ENCODE measurements at places on chromosomes 5 and 9.

DNA sequence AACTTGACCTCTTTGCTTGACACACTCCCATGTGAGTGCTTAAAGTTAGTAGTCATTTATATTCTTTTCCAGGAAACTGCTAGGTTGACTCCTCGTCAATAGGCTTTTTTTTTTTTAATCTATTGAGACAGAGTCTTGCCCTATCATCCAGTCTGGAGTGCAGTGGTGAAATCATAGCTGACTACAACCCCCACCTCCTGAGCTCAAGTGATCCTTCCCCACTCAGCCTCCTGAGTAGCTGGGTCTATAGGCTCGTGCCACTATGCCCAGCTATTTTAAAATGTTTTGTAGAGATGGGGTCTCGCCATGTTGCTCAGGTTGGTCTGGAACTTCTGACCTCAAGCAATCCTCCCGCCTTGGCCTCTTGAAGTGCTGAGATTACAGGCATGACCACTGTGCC lies 34.9 kb downstream of the DMRT1 start:
- DNase-seq, result no peak
- no peak overlapping the region for H3K4me3 ChIP-seq
- H3K27me3 ChIP-seq, result no peaks in the 10 kb centered on the region
- no peaks in the 10 kb centered on the region for H3K36me3 ChIP-seq

DNA sequence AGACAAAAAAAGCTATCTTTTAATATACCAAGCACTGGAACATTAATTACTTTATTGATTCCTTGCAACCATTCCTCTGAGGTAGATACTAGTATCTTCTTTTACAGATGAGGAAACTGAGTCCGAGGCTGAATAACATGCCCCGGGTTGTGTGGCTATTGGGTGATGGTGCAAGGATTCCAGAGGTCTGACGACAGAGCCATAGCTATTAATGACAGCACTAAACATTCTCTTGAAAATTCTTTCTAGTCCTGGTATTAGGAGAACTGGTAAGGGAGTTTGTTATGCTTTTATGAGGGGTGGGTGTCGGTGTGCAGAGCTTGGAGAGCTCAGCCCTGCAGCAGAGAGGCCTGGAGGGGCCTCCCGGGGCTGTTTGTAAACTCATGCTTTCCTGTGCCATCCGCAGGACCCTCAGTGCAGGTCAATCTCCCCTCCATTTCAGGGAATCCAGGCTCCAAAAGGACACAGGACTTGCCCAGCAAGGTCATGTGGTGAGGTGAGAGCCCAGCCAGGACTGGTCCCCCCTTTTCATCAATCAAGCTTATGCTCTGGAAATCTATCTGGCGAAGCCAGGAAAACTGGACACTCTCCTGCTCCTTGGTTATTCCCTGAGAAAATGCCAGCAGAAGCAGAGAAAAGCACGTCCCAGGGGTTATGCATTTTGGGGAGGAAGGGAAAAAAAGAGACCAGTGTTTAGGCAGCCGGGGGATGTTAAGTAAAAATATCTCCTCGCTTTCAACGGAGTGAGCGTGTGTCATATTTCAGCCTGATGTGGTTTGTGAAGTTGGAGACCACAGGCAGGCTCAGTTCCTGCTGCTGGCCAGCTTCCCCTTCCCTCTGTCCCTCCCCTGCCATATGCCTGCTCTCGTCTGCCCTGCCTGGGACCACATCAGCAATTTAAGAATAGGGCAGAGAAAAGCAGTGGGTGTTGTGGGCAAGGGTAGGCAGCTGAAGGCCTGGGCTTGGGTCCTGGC lies 3.7 kb downstream of the GSN start:
- peaks cover 5% of the 10 kb centered on the region for H3K27me3 ChIP-seq
- DNase-seq, result no peak
- H3K27ac ChIP-seq, result no peak overlapping the region
- no peaks in the 10 kb centered on the region for H3K36me3 ChIP-seq
- no peak overlapping the region for H3K4me3 ChIP-seq

GRCh38 chr9:133686642-133687575 lies 50.7 kb downstream of the DBH start:
- H3K27ac ChIP-seq, result no peak overlapping the region
- no peaks in the 10 kb centered on the region for H3K27me3 ChIP-seq
- peaks cover 38% of the 10 kb centered on the region for H3K4me1 ChIP-seq
- no peak for DNase-seq

DNA sequence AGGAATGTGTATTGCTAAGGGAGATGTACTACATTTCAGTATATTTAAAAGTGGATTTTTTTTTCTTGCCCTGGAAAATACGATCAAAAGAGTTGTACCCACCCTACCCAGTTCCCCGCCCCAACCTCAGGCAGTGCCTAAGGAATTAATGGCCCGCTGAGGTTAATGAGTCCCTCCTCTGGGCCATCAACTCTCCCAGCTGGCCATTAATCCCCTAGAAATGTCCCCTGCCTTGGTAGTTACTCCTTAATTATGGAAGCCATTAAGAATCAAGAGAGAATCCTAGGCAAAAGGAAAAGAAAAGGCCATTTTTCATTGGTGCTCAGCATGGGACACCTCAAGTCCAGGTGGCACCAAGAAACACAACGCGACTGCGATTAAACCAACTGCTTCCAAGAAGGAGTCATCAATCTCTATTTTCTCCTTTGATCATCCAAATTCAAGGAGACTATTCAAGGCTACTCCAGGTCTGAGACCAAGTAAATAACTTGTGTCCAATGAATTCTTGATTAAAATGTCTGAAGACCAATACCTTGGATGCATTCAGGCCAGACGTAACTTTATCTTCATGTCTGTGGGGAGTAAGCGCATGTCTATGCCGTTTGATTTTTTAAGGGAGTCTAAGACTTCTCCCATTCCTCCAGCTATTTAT lies 1962.2 kb upstream of the WWC1 start:
- H3K27me3 ChIP-seq, result no peaks in the 10 kb centered on the region
- no peaks in the 10 kb centered on the region for H3K36me3 ChIP-seq
- H3K27ac ChIP-seq, result no peak overlapping the region
- no peak for DNase-seq

GRCh38 chr9:136784249-136784996 lies 6.7 kb upstream of the TMEM141 start:
- DNase-seq, result no peak
- peak overlapping the region; percentile 9 for H3K27ac ChIP-seq
- H3K4me3 ChIP-seq, result no peak overlapping the region
- no peaks in the 10 kb centered on the region for H3K36me3 ChIP-seq
- H3K4me1 ChIP-seq, result no peaks in the 10 kb centered on the region

GRCh38 chr5:90301248-90301647 lies 108.3 kb downstream of the CETN3 start:
- H3K4me1 ChIP-seq, result no peaks in the 10 kb centered on the region
- H3K4me3 ChIP-seq, result no peak overlapping the region
- H3K27ac ChIP-seq, result no peak overlapping the region
- no peak for DNase-seq
- no peaks in the 10 kb centered on the region for H3K36me3 ChIP-seq

GRCh38 chr9:18114559-18115475 lies 359.1 kb upstream of the ADAMTSL1 start:
- H3K4me1 ChIP-seq, result no peaks in the 10 kb centered on the region
- no peaks in the 10 kb centered on the region for H3K36me3 ChIP-seq
- no peak overlapping the region for H3K27ac ChIP-seq
- DNase-seq, result no peak
- H3K27me3 ChIP-seq, result no peaks in the 10 kb centered on the region

- no peak overlapping the region for H3K27ac ChIP-seq
- H3K4me1 ChIP-seq, result no peaks in the 10 kb centered on the region
- H3K4me3 ChIP-seq, result no peak overlapping the region
- no peaks in the 10 kb centered on the region for H3K36me3 ChIP-seq
- H3K27me3 ChIP-seq, result no peaks in the 10 kb centered on the region
Observed at GRCh38 chr5:58751222-58751837, 168.5 kb downstream of the RAB3C start.

GRCh38 chr5:89968958-89969381 lies 440.6 kb downstream of the CETN3 start:
- DNase-seq, result no peak
- no peak overlapping the region for H3K27ac ChIP-seq
- no peaks in the 10 kb centered on the region for H3K36me3 ChIP-seq
- H3K4me3 ChIP-seq, result no peak overlapping the region
- no peaks in the 10 kb centered on the region for H3K27me3 ChIP-seq

DNA sequence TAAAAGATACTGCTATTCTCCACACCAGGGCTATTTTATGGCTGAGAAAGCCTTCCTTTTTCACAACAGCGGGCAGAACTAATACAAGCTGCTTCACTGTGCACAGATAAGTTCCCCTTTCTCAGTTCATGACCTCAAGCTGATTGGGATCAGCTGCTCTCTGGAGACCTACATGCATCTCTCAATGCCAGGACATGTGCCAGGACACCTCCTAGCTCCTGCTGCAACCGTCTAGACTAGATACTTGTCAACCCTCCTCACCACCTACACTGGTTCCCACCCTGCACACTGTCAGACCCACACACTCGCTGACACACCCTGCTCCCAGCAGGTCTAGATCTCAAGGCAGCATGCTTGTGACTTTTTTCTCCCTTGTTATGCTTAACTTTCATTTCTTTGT lies 39.8 kb downstream of the STARD4 start:
- no peaks in the 10 kb centered on the region for H3K27me3 ChIP-seq
- H3K4me1 ChIP-seq, result no peaks in the 10 kb centered on the region
- H3K4me3 ChIP-seq, result no peak overlapping the region
- H3K27ac ChIP-seq, result no peak overlapping the region
- no peak for DNase-seq
- H3K36me3 ChIP-seq, result no peaks in the 10 kb centered on the region

GRCh38 chr5:62093976-62094375 lies 212.0 kb upstream of the KIF2A start:
- no peak for DNase-seq
- H3K36me3 ChIP-seq, result no peaks in the 10 kb centered on the region
- no peak overlapping the region for H3K4me3 ChIP-seq
- no peaks in the 10 kb centered on the region for H3K27me3 ChIP-seq
